ENCODE measurements at places on chromosomes 4 and X.

- no peak for DNase-seq
These were observed 77.9 kb downstream of the STIM2 start for GRCh38 chr4:26938516-26938915.

DNA sequence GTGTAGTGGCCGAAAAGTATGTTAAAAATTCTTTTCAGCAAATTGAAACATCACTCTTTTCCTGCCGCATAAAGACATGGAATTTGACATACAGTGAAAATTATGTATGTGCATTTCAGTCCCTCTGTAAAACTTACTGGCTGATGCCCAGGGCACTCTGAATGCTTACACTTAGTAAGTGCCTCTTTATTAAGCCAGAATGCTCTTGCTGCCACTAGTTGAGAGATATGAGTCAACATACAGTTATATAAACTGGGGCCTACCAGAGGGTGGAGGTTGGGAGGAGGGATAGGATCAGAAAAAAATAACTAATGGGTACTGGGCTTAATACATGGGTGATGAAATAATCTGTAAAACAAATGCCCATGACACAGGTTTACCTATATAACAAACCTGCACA lies 38.1 kb upstream of the TRPC5 start:
- DNase-seq, result no peak

GRCh38 chr4:141652161-141652778 lies 15.9 kb downstream of the IL15 start:
- DNase-seq, result peak; percentile 35

DNA sequence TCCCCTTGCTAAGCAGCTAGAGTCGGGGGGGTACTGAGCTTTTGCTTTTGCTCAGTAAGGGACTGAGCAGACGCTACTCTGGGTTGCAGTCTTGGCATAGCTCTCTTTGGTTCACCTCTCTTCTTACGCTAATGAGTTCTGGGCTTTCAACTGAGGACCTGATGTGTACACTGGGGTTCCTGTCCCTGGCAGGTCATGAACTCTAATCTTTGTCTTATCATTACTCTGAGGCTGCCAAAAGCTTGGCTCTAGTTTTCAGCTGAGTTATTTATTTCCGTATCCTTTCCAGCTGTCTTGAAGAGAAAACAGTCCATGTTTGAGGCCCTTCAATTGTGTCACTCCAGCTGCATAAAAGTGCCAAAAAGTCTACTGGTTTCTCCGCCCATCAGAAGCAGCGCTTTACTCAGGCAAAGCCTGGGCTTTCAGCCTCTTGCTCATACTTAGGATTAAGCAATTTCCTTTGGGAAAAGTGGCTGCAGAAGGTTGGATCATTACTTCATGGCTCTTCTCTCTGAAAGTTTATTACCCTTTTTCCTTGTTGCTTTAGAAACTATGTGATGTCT lies 121.0 kb upstream of the STOX2 start:
- DNase-seq, result peak; percentile 71

- DNase-seq, result no peak
These were observed 40.3 kb downstream of the DMD start for GRCh38 chrX:33171041-33171440.

DNA sequence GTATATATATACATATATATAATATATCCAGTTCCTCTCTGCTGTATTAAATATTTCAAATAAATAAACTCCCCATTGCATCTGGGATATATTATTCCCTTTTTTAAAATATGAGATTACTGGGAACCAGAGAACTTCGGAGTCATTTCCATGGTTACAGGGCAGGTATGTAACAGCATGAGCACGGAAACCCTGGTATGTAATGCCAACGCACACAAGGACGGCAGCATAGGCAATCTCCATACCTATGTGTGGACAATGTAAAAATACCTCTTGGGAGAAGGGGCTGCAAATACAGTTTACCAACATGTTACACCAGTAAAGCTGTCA lies 62.8 kb downstream of the NUDT10 start:
- no peak for DNase-seq

GRCh38 chr4:107740381-107740780 lies 20.3 kb upstream of the PAPSS1 start:
- DNase-seq, result no peak

DNA sequence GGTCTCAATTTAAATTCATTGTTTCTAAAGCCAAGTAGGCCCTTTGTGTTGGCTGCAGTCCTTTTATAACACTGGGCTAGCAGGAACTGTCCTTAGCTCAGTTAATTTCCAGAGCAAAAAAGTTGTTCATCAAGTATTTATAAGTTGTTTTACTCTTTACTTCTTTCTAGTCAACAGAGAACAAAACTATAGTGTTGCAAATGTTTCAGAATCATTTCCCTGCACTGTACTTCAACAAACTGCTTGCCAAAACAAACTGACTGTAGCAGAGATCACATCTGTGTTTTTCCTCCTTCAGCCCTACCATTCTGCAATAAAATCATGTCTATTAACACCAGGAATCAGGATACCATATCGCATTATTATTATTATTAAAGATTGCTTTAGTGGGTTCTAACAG lies 168.5 kb upstream of the SH3RF1 start:
- no peak for DNase-seq

GRCh38 chrX:67546496-67547423 lies 2.9 kb downstream of the AR start:
- no peak for DNase-seq

DNA sequence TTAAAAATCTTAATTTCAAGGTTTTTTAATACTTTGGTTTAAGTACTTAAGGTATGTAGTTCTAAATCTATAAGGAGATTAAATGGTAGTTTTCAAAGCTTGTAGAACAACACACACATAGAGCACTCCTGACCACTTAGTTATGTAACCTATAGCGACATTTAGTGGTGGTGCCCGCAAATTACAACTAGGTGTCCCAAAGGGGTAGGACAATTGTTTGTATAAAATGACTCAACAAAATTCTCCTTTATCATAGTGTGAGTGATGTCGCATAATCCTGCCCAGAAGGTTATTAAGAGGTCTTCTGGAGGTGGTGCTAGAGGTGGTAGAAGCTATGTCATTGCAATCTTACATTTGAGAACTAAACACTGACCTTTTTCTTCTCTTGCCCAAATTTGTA lies 373.0 kb upstream of the RASGEF1B start:
- peak; percentile 62 for DNase-seq
